Cardiac ventricle fibroblast (primary cell): ENCODE measurements at places on chromosomes 16 and 17. TPM values are rescaled to one million over a fixed set of nuclear protein-coding genes. Genes with fewer than 3 reads are reported as not detected.

Gene FNDC8
- not detected in 2 replicates for total RNA-seq

Gene MVP
- total RNA-seq: 224 and 249 TPM in 2 replicates

Gene ZNF423
- 23.2 and 24.3 TPM in 2 replicates for total RNA-seq

Gene MARVELD3
- total RNA-seq: not detected in 2 replicates

Gene TMED6
- not detected in 2 replicates for total RNA-seq

Gene CYLD
- total RNA-seq: 11.6 and 15.3 TPM in 2 replicates

Gene SOX9
- 41.6 and 54.9 TPM in 2 replicates for total RNA-seq

Gene KRT12
- total RNA-seq: not detected in 2 replicates

Gene RCVRN
- total RNA-seq: not detected in 2 replicates

Gene C17orf58
- total RNA-seq: 8.0 and 15.3 TPM in 2 replicates

Gene PPY
- not detected in 2 replicates for total RNA-seq

Gene CDC6
- 2.2 and 3.6 TPM in 2 replicates for total RNA-seq

Gene ACACA
- total RNA-seq: 27.4 and 29.8 TPM in 2 replicates

Gene IRX5
- total RNA-seq: 1.0 and 1.1 TPM in 2 replicates

Gene KRTAP4-1
- not detected in 2 replicates for total RNA-seq

Gene RPH3AL
- total RNA-seq: 2.1 and 4.9 TPM in 2 replicates

Gene LITAFD
- not detected in 2 replicates for total RNA-seq

Gene FOXL1
- 1.9 and 2.7 TPM in 2 replicates for total RNA-seq

Gene CA5A
- total RNA-seq: not detected in 2 replicates

Gene PYY
- not detected in 2 replicates for total RNA-seq

Gene MT1X
- 32.3 and 66.0 TPM in 2 replicates for total RNA-seq

Gene NUPR1
- 40.7 and 57.5 TPM in 2 replicates for total RNA-seq

Gene NPIPB13
- total RNA-seq: 1.7 and 2.1 TPM in 2 replicates

Gene SMPD3
- total RNA-seq: under 0.01 TPM in 1 of 2 replicates, not detected in the other

Gene CD300LB
- not detected in 2 replicates for total RNA-seq

Gene TVP23A
- 1.2 TPM in 1 of 2 replicates, not detected in the other for total RNA-seq

Gene DYNLRB2
- 3.2 TPM in 1 of 2 replicates, not detected in the other for total RNA-seq

Gene ACSM2B
- total RNA-seq: not detected in 2 replicates

Gene CARD14
- 0.15 TPM in 1 of 2 replicates, not detected in the other for total RNA-seq

Gene RBFOX1
- total RNA-seq: not detected in 2 replicates

Gene SHISA9
- total RNA-seq: not detected in 2 replicates

Gene GPR139
- total RNA-seq: not detected in 2 replicates

Gene DHRS7C
- total RNA-seq: not detected in 2 replicates

Gene MYH1
- total RNA-seq: 0.05 TPM in 1 of 2 replicates, not detected in the other

Gene CYGB
- total RNA-seq: 126 and 147 TPM in 2 replicates

Gene UBE2O
- total RNA-seq: 19.2 and 25.5 TPM in 2 replicates

Gene CACNA1H
- 1.6 and 3.3 TPM in 2 replicates for total RNA-seq

Gene SHISA6
- not detected in 2 replicates for total RNA-seq

Gene NPIPB8
- 0.06 TPM in 1 of 2 replicates, not detected in the other for total RNA-seq

Gene EPN3
- not detected in 2 replicates for total RNA-seq

Gene STAT3
- 168 and 187 TPM in 2 replicates for total RNA-seq

Gene MPDU1
- 62.5 and 77.8 TPM in 2 replicates for total RNA-seq

Gene SLC35G6
- not detected in 2 replicates for total RNA-seq

Gene UNK
- total RNA-seq: 22.0 and 26.1 TPM in 2 replicates

Gene LRRC37A
- total RNA-seq: 0.39 and 0.56 TPM in 2 replicates

Gene HSPB9
- not detected in 2 replicates for total RNA-seq

Gene SSTR5
- not detected in 2 replicates for total RNA-seq

Gene CDH16
- total RNA-seq: not detected in 2 replicates

Gene KNOP1
- 4.5 and 10.3 TPM in 2 replicates for total RNA-seq

Gene ACD
- 12.9 and 15.7 TPM in 2 replicates for total RNA-seq

Gene PTGES3L
- total RNA-seq: not detected in 2 replicates
